ENCODE measurements at places on chromosomes 2 and 18.

GRCh38 chr18:68764016-68764415, 33.9 kb upstream of the CCDC102B start:
- DNase-seq = no peak

GRCh38 chr2:52141076-52141475, 1109.1 kb upstream of the NRXN1 start:
- no peak for DNase-seq

DNA sequence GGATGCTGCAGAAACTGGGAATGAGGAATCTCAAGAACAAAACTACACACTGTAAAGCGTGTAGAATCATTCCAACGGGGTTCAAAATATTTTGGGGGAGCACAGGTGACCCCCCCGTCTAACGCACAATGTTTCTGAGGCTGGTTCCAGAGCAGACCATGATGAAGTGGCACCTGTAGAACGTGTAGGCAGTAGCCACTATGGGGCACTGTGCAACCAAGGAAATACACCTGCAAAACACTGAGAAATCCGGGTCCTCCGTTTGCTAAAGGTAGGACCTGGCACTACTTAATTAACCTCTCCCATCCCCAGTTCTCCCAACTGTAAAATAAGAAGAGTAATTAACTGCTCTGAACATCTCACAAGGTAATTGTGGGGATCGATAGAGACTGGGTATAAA, 22.6 kb downstream of the ST6GAL2 start:
- DNase-seq = no peak

DNA sequence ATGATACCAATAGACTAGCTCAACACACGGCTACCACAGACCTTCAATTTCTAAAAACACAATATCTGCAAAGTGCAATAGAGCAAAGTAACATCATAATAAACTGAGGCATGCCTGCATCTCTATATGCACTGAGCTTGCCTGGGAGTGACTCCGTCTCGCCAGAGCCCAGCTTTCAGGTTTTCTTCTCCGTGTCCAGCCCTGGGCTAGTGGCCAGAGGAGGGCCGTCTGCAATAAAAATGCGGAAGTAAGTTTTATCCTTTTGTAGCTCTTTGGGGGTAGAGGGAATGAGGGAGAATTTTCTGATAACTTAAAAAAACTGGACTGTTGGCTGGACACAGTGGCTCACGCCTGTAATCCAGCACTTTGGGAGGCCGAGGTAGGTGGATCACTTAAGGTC, 41.0 kb upstream of the GPR17 start:
- no peak for DNase-seq
